Sciatic nerve (tissue), 2 donors: ENCODE measurements at places on chromosomes 3 and 15. TPM values are rescaled to one million over a fixed set of nuclear protein-coding genes. Genes with fewer than 3 reads are reported as not detected.

DNA sequence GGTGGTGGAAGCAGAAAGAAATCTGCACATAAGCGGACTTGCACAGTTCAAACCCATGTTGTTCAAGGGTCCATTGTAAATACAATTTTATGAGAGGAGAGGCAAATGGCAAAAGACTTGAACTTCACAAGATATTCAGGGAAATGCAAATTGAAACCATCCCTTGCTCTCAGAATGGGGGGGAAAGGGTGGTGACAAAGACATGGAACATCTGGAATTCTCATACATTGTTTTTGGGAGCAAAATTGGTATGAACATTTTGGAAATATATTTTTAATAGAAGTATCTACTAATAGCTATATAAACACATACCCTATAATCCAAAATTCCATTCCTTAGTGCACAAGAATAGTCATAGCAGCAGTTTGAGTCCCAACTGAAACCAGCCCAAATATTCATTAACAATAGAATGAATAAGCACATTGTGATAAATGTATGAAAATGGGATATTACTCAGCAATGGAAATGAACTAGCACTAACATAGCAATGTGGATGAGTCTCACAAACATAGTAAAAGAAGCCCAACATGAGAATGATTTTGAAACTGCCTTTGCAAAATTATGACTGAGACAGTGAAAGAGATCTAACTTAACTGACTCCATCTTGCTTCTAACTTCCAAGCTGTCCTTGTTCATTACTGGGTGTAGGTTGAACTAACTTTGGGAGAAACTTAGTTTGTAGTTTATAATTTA, 77.2 kb downstream of the CD200R1L start:
- DNase-seq: no peak

DNA sequence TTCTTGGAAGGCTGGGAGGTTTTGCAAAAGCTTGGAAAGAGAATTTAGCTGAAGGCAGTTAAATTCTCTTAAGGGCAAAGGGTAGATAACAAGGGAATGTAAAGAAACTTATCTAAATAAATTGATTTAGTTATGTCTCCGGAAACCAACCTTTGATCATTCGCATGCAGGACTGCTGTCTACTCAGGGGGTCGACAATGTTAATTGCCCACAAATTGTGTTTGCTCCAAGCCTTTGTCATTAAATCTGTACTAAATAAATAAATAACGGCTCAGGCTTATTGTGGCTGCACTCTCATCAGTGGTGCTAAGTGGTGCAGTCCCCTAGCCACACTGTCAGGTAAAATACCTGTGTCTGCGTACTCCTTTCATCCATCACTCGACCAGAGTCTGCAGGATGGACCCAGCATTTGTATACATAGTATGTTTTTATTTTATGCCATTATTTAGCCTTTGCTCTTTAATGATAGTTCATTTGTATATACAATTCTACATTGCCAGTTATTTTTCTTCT, 497.4 kb upstream of the RASGRP1 start:
- no peak for DNase-seq

- DNase-seq: no peak
Measured at GRCh38 chr3:126530171-126531050, 6.5 kb downstream of the CHST13 start.

- DNase-seq: no peak
Measured at GRCh38 chr3:8607234-8608040, 37.2 kb downstream of the SSUH2 start.

DNA sequence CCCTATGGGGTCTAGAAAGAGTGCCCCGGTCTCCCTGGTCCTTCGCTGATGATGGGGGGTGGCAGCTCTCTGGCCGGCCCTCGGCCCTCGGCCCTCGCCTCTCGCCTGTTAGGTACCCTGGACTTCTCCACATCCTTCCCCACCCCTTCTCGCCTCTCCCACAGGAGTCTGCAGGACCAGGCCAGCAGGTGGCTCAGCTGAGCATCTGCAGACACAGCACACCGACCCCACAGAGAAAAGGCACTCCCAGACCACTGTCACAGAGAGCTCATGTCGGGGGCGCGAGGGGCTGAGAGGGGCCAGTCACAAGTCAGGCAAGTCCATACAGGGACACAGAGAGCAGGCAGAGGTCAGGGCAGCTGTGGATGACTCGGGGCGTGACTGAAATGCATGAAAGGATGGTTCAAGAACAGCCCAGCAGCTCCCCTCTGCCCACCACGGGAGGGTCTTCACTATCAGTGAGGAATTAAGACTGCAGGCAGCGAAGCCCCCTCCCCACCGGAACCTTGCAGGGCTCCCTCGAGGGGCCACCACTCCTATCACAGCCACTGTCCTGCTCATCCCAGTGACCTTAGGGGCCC, 181.7 kb upstream of the NSMCE3 start:
- DNase-seq: no peak

GRCh38 chr15:20340931-20341661, 200.5 kb downstream of the GOLGA6L6 start:
- peak; percentile 90 for DNase-seq

The CADM2 gene
- 60.8 TPM for total RNA-seq

The ZNF445 gene
- 27.6 TPM for total RNA-seq

GRCh38 chr15:31390777-31391486, 64.3 kb downstream of the KLF13 start:
- DNase-seq: no peak

- DNase-seq: no peak
Measured at GRCh38 chr15:85685356-85685755, 109.4 kb downstream of the KLHL25 start.

The GABRR3 gene
- total RNA-seq: not detected

The AHSG gene
- not detected for total RNA-seq

DNA sequence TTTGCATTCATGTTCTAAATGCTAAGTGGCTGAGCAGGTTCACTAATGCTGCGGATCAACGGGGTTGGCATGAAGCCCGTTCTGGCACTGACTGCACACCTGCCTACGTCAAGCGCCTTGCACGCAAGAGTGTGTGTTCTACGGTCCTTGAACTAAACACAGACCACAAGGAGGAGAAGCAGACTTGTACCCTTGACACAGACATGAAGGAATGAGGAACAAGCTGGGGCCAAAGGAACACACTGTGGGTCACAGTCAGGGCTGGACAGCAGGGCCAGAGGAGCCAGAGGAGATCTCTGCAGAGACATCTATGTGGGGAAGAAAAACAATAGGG, 48.0 kb upstream of the LDHAL6B start:
- DNase-seq: no peak

GRCh38 chr15:37037850-37038715, 62.3 kb downstream of the MEIS2 start:
- DNase-seq: no peak

The PPCDC gene
- total RNA-seq: 20.4 TPM

The PRR20G gene
- not detected for total RNA-seq

The SLCO2A1 gene
- 34.1 TPM for total RNA-seq

DNA sequence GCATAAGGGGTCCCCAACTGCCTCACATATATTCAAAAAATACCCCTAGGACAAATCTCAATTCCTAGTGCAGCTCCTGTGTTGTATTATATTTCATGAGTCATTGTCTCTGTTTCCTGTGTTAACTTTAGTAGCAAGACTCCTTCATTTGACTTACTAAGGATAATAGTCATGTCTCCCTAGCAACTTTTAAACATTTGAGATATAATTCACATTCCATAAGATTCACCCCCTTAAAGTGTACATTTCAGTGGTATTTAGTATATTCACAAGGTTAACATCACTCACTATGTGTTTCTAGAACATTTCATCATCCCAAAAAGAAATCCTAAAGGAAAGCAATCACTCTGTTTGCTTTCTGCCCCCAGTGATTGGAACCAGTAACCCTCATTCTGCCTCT, 121.3 kb upstream of the WNT7A start:
- no peak for DNase-seq

GRCh38 chr3:33117461-33117860, 3.6 kb downstream of the CRTAP start:
- no peak for DNase-seq

The NR2E3 gene
- total RNA-seq: not detected

DNA sequence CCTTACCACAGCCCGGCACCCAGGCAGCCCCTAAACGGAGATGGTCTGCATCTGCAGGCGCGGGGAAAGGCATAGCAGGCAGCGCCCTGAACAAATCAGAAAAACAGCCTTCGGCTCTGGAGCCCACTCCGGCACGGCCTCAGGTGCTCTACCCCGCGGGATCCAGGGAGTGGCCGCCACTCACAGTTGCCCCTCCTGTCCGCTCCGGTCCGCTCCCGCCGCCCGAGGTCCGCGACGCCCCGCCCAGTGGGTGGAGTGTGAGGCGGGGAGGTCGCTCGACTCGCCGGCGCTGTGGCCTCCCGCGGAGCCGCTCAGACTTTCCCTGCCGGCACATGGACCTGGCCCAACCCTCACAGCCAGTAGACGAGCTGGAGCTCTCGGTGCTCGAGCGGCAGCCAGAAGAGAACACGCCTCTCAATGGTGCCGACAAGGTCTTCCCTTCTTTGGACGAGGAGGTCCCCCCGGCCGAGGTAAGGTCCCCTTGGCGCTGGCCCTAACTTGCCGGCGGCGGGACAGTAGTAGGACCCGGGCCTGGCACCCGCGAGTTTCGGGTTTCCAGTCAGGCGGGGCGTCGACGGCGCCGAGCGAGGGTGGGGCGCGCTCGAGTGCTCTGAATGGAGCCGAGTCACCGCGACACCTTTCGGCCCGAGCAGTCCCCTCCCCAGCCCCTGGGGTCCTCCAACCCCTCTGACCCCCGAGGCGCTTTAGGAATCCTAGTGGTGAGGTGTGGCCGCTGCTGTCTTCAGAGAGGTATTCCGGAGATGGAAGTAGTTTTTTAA, at the start of gene C3orf52:
C3orf52 (plus strand) TSS at position 314 of the 779 bp plus-strand sequence; CDS start at position 333, 19 bp downstream.
- peak; percentile 86 for DNase-seq

DNA sequence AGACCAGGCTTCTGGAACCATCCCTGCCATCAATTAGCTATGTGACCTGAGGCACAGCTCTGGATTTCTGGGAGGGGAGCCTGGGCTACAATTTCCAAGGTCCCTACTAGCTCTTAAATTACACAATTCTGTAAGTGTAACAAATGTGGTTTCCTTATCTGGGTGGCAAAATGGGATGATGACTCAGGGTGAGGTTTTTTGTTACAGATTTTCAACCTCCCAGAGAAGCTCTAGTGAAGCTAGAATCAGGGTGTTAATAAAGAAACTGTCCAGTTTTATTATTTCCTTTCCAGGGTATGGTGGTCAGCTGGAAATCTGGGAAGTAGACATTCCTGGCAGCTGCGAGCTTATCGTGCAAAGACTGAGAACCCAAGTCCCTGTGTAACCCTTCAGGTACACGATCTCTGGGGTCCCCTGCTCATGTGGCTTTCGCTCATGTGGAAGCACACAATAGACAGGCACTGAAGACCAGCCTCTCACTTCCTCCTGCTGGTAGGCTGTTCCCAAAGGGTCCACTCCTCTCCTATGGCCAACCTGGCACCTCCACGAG, 7.3 kb downstream of the RAB27A start:
- no peak for DNase-seq

- no peak for DNase-seq
Measured at GRCh38 chr3:136604961-136605360, 147.2 kb downstream of the STAG1 start.

DNA sequence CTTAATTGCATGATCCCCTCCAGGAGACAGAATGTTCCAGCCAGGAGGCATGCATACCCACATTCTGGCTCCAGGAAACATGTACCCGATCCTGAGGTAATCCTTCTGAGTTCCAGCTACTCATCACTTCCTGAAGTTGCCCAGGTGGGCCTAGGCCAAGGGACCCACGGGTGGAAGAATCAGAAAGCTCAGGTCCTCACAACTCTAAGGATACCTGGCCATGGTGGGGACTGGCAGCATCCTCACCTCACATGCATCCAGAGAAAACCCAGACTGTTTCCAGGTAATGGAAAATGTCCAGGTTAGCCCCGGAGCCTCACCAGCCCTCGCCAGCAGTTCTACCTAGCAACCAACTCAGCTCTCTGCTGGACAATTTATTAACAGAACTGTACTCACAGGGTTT, 78.2 kb downstream of the DAPK2 start:
- DNase-seq: no peak
